ENCODE measurements at places on chromosomes 4 and X. TPM values are rescaled to one million over a fixed set of nuclear protein-coding genes. Genes with fewer than 3 reads are reported as not detected.

The MFAP3L gene
- total RNA-seq: 90.2 TPM

The NPNT gene
- total RNA-seq: 5.8 TPM

- no peak for DNase-seq
Observed at GRCh38 chr4:184906480-184907097, 80.8 kb upstream of the ACSL1 start.

GRCh38 chr4:99404595-99405287 lies 30.4 kb downstream of the ADH7 start:
- no peak for DNase-seq

The SHROOM4 gene
- total RNA-seq: 19.3 TPM

GRCh38 chrX:40143001-40143400 lies 45.2 kb upstream of the BCOR start:
- no peak for DNase-seq

- no peak for DNase-seq
Observed at GRCh38 chr4:4391866-4392265, 5.0 kb downstream of the NSG1 start.

DNA sequence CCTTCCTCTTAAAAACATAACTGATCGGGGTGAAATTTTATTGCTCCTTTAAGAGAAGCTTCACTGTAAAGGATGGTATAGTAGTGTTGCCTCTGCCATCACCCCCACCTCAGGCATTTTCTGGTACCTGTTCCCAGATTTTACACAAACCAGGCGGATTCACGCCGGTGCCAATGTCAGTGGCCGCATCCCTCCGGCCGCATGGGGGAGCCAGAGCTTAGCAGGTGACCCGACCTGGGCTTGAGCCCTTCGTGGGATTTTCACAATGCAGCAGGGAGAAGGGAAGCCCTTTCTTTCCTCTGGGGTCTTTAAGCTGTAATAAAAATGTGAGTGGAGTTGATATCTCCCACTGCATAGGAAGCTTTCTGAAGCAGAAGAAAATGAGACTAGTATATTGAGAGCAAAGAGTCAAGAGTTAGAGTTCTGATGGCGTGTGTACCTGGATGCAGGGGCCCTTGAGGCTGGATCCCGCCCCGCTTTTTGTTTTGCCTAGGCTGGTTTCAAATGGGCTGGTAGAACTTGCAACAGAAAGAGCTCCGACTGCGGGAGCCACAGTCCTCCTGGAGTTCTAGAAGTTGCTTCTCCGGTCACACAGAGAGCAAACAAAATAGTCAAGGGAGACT lies 59.4 kb downstream of the POLR2B start:
- DNase-seq: peak; percentile 56

The P2RY10 gene
- 0.39 TPM for total RNA-seq

DNA sequence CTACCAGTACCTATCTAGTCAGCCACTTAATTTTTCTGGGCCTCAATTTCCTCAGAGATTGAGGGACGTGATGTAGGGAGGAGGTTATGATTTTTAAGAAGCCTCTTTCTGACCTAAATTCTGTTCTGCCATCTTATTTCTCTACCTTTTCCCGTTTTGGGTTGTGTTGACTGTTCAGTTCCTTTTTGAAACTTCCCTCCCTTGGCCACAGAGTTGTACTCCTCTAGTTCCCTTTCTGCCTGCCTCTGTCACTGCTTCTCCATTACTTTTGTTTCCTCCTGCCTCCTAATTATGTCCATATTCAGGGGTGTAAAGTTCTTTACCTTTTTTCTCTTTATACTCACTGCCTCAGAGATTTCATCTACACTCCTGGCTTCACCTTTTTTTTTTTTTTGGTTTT lies 25.4 kb downstream of the CLCN5 start:
- DNase-seq: no peak

DNA sequence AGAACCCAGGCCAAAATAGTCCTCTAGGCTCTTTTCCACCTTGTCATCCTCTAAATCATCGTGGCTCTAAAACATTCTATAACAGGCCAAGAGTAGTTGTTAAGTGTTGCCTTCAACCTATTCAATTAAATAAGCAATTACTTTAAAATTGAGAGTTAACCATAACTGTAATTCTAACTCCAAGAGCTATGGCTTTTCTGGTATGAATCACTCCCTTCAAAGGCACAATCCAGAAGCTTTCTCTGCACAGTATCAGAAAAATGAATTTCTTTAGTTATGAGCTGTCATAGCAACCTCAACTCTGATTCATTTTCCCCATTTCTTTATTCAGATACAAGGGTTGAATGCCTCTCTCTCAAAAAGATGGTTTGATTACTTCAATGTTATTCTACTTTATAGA lies 21.7 kb downstream of the INPP4B start:
- DNase-seq: no peak

The GYPE gene
- 1.8 TPM for total RNA-seq

DNA sequence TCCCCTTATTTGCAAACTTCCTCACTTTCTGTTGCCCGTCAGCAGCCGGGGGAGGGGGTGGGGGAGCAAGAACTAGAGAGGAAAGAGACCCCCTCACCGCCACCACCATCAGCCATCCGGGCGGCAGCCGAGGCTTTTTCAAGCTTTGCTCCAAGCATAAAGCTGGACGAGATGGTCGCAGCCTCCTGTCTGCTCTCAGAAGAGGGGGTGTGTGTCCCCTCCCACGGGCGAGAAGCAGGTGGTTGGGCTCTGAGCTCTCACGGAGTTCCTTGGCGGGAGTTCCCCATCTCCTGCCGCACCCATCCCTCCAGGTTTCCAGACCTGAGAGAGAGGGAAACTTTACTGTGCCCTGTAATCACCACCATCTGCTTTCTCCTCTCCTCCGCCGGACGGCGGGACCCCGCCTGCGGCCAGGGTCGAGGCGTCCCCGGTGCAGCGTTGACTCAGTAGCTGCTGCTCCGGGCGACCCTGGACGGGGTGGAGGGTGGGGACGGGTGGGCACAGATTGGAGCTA lies 4.7 kb upstream of the ARX start:
- no peak for DNase-seq

GRCh38 chrX:134971926-134972325 lies 18.9 kb upstream of the SMIM10 start:
- DNase-seq: no peak

- DNase-seq: no peak
Observed at GRCh38 chr4:61500883-61501282, 300.8 kb downstream of the ADGRL3 start.

DNA sequence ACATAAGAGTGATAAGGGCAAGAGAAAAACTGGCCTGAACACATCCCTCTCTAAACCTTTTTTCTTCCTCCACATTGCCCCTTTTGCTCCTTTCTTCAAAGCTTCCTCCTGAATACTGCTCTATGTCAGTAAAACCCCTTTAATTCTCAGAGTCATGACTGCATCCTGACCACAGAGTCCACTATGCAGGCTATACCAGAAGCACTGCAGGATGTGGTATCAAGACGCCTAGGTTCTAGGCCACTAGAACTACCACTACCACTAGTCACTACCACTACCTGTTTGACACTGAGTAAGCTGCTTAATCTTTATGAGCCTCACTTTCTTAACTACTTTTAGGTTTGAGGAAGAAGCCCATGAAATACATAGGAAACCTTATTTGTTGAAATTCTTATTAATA lies 38.7 kb downstream of the ARHGEF9 start:
- DNase-seq: no peak

GRCh38 chr4:38004062-38004461 lies 43.9 kb downstream of the PTTG2 start:
- no peak for DNase-seq

GRCh38 chr4:184957446-184958115 lies 60.7 kb upstream of the HELT start:
- peak; percentile 35 for DNase-seq

DNA sequence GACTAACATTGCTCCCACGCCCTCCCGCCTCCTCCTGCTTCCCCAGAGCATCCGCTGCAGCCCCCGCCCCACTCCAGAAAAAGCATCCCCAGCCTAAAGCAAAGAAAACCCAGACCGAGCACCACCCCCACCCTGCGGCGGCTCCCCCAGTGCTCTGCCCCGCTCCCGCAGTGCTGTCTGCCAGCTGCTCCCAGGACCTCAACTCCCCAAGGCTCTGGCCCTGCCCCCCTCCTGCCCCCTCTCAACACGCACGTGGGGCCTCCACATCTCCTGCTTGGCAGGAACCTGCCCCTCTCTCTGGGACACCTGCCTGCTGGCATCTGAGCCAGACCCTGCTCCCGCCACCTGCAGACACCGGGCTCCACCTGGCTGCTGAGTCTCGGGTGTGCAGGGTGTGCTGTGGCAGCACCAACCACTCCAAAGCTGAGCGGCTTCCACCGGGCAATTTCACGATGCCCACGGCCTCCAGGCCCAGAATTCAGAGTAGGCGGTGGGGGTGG lies 79.4 kb downstream of the FAM53A start:
- no peak for DNase-seq

GRCh38 chr4:80540349-80540748 lies 204.8 kb downstream of the CFAP299 start:
- DNase-seq: no peak

GRCh38 chrX:38278682-38279081 lies 48.6 kb downstream of the RPGR start:
- DNase-seq: no peak

The HS3ST1 gene
- 9.8 TPM for total RNA-seq

DNA sequence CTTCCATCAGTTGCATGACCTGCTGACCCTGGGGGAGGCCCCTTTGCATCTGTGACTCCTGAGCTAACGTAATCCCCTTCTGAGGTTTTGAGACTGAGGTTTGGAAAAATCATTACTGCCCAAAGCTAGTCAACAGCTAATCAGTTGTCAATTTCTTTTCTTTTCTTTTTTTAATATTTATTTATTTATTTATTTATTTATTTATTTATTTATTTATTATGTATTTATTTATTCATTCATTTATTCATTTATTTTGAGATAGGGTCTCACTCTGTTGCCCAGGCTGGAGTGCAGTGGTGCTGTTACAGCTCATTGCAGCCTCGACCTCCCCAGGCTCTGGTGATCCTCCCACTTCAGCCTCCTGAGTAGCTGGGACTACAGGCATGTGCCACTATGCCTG lies 25.1 kb upstream of the FHL1 start:
- DNase-seq: no peak

GRCh38 chr4:27018076-27018475 lies 157.4 kb downstream of the STIM2 start:
- no peak for DNase-seq

The CORIN gene
- total RNA-seq: 25.0 TPM

DNA sequence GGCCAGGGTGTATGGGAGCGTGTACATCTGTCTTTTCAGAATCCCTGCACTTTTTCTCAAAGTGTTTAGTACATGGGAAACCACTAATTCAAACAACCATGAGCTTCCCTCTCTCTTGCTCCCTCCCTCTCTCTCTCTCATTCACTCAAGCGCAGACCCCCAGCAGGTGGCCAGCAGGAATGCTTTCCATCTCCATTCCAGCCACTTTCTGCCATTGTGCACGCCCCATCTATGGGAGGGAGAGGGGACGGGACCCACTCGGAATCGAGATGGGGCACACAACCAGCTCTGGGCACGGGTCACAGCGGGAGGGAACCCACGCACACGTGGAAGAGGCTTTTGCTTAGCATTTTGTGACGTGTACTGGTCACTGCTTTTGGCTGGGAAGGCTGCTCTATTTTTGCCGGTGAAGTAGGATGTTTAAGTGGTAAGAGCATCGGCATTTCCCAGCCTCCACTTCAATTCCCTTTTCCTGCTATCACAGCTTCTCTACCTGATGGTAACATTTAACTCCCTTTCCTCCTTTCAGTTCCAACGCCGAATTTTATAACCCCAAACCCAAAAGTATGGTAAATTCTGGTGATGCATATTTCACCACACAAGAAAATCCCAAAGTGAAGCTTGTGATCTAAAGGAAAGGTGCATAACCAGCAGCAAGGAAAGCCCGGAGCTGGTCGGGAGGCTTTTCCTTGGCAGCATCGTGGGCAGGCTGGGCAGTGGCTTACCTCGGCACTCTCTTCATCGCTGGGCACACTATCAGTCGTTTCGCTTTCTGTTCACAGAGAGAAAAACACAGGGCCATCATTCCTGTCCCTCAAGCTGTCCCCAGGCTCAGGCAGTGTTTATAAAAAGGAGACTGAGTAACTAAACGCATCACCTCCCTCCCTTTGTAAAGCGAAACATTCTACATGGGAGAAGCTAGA lies 84.1 kb downstream of the IRF2 start:
- no peak for DNase-seq

- peak; percentile 57 for DNase-seq
Observed at GRCh38 chr4:38177035-38177546, 216.9 kb downstream of the PTTG2 start.

The CT45A5 gene
- not detected for total RNA-seq

The VCX gene
- total RNA-seq: not detected

DNA sequence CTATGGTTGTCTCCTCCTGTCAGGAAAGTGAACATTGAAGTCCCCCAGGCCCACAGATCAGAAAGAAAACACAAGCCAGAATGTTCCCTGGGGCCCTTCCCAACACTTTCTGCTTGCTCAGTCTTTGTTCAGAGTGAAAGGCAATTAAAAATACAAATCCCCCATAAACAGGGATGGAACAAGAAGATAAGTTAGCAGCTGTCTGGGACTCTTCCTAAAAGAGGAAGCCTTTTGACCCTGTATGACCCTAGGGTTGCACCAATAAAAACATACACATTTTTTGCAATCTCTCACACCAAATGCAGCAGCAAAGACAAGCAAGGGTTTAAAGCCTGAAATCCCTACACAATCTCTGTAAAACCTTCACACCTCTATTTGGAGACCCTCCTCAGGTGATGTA lies 22.6 kb downstream of the IRF2 start:
- DNase-seq: no peak

The F8A3 gene
- 3.5 TPM for total RNA-seq

DNA sequence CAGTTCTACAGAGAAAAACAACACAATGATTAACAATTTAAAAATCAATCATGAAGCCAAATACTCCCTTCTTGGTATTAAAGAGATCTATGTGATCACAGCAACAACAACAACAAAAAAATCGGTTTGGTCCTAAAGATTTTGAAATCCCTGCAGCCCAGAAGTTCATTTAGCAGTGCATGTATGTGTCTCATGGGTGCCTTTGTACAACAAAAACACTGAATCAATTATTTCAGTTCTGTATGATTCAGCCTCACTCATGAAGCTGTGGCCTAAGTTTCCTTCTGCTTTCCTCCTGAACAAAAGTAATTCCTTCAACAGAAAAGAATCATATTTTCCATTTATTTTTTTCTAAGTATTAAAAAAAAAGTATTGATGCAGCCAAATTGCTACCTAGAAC lies 393.4 kb upstream of the NDST3 start:
- no peak for DNase-seq

The NPFFR2 gene
- total RNA-seq: 0.60 TPM

- no peak for DNase-seq
Observed at GRCh38 chrX:97587171-97587570, 703.5 kb downstream of the RPA4 start.

The PSAPL1 gene
- not detected for total RNA-seq

DNA sequence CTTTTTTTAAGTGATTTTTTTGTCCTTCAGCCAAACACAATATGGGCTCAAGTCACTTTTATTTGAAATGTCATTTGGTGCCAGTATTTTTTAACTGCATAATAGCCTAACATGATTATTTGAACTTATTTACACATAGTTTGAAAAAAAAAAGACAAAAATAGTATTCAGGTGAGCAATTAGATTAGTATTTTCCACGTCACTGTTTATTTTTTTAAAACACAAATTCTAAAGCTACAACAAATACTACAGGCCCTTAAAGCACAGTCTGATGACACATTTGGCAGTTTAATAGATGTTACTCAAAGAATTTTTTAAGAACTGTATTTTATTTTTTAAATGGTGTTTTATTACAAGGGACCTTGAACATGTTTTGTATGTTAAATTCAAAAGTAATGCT lies 62.1 kb downstream of the EDNRA start:
- DNase-seq: no peak
